Breast epithelium (tissue), 4 donors: ENCODE measurements at places on chromosomes 2 and 18. TPM values are rescaled to one million over a fixed set of nuclear protein-coding genes. Genes with fewer than 3 reads are reported as not detected.

Gene RESP18
- not detected for total RNA-seq

Gene TUBA3D
- total RNA-seq = not detected

Gene NT5DC4
- not detected for total RNA-seq

DNA sequence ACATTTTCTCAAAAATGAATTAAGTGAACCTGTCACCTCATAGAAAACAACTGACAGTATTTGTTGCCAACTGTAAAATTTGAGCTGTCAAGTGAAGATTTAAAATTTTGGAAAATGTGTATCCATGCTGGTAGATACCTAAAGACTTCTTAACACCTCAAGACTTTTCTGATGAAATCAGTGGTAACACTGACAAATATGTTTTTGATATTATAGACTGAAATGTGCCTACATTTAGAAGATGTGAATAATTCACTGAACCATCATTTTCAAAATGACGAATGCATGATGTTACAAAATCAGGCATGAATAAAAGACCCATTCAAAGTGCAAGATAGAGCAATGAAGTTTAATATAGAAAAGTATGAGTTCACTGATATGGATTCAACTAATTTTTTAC lies 51.5 kb upstream of the ASPRV1 start:
- DNase-seq = no peak

Gene SIX3
- total RNA-seq = not detected

- DNase-seq = no peak
These were observed 12.6 kb upstream of the KCNG2 start for GRCh38 chr18:79784965-79785770.

GRCh38 chr18:36066686-36067054 lies 689 bp downstream of the RPRD1A start:
- no peak for DNase-seq

DNA sequence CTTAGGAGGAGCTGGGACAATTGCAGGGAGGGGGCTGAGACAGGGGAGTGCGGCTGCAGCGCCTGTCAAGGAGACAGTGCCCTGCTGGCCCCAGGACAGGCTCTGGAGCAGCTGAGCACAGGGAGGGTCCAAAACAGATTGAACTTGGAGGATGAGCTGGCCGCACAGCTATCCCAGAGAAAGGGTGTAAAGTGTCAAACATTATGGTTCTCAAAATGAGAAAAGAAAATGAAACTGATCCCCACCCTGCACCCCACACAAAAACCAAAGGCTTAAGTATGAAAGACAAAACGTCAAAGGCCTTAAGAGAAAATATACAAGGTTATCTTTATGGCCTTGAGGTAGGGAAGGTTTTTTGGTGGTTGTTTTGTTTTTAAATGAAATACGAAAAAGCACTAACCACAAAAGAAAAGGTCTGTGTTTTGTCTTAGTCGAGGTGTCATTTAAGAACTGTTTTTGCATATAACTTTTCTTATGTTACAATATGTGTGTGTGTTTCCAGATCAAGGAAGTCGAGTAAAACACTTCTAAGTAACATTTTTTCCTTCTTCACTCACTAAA lies 111.8 kb downstream of the HDAC4 start:
- no peak for DNase-seq

GRCh38 chr18:25298853-25299274 lies 53.1 kb downstream of the ZNF521 start:
- DNase-seq = no peak

- DNase-seq = no peak
These were observed 9.2 kb upstream of the ZFAND2B start for GRCh38 chr2:219197388-219197787.

GRCh38 chr2:48233005-48233404 lies 296.9 kb upstream of the STON1 start:
- DNase-seq = no peak

GRCh38 chr2:215843579-215843978 lies 169.8 kb downstream of the MREG start:
- no peak for DNase-seq

Gene CHST9
- total RNA-seq = 1.6 TPM

- no peak for DNase-seq
These were observed 758 bp downstream of the LYPD1 start for GRCh38 chr2:132668987-132669907.

GRCh38 chr2:200367155-200367554 lies 60.7 kb downstream of the SPATS2L start:
- no peak for DNase-seq

Gene CABYR
- total RNA-seq = 4.5 TPM

DNA sequence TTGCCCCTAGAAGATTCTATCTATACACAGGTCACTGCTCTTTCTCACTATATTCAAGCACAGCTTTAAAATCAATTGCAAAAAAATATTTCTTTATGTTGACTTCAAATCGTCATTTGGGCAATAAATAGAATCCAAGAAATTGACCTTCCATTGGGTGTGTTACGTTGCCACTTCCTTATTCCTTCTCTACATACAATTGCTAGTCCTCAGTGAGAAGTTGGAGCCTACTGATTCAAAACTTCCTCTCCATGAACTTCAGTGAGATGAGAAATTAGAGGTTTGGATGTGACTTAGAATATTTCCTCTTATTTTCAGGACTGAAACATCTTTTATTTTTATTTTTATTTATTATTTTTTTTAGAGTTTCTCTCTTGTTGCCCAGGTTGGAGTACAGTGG lies 40.3 kb downstream of the PMAIP1 start:
- DNase-seq = no peak

GRCh38 chr18:10477863-10478260 lies 23.4 kb downstream of the APCDD1 start:
- no peak for DNase-seq

- no peak for DNase-seq
These were observed 750 bp downstream of the NPAS2 start for GRCh38 chr2:100820523-100821254.

Gene PIGN
- 67.2 TPM for total RNA-seq

Gene STPG4
- total RNA-seq = not detected

Gene ABHD1
- total RNA-seq = 0.29 TPM
